ENCODE measurements at places on chromosomes 3 and 15.
A peak's percentile ranks its signal among the peaks of the same experiment; 100 is the strongest.

GRCh38 chr3:114863848-114864247 lies 283.2 kb downstream of the ZBTB20 start:
- DNase-seq = no peak

DNA sequence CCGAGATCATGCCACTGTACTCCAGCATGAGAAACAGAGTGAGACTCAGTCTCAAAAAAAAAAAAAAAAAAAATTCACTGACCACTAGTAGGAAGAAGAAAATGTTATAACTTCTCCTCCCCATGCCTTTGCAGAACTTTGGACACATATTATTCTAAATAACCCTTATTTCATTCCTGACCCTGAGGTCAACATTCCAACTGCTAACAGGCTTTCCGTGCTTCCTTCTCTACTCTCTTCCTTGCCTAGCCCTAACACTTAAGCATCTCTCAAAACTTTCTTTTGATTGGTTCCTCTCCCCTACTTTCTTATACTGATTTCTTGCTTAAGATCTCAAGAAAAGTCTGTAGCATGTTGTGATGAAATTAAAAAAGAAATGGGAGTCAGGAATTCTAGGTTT lies 146.8 kb downstream of the MEX3B start:
- DNase-seq = no peak

DNA sequence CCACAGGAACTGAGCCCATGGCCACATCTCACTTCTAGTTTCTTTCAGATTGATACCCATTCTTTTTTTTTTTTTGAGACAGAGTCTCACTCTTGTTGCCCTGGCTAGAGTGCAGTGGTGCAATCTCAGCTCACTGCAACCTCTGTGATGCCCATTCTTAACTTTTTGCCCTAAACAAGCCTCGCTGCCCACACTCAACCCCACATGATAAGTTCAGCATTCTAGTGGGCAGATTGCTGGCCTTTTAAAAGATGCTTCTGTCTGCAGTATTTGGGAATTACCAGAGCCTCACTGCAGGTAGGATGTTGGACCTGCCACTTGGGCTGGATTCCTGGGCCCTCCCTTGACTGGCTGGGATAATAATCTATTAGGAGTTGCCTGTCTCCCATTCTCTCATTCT lies 51.0 kb downstream of the TRANK1 start:
- DNase-seq = no peak

DNA sequence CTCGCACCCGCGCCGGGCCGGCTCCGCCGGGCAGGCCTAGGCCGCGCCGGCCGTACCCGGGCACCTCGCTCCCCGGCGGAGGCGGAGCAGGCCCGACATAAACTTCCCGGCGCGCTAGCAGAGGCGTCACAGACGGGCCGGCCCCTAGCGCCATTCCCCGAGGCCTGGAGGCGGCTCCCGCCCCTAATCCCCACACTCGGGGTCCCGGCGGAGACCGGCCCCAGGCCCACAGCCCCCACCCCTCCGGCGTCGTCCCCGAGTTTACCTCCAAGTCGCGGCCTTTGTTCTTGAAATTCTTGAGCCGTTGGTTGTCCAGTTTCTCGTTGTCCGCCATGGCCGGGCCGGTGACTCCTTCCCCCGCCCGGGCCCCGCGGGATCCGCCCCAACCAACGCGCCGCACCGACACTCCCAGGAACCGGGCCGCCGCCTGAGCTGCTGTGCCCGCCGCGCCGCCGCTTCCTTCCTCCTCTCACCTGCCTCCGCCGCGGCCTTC lies 376 bp downstream of the KPNA4 start:
- DNase-seq = no peak

DNA sequence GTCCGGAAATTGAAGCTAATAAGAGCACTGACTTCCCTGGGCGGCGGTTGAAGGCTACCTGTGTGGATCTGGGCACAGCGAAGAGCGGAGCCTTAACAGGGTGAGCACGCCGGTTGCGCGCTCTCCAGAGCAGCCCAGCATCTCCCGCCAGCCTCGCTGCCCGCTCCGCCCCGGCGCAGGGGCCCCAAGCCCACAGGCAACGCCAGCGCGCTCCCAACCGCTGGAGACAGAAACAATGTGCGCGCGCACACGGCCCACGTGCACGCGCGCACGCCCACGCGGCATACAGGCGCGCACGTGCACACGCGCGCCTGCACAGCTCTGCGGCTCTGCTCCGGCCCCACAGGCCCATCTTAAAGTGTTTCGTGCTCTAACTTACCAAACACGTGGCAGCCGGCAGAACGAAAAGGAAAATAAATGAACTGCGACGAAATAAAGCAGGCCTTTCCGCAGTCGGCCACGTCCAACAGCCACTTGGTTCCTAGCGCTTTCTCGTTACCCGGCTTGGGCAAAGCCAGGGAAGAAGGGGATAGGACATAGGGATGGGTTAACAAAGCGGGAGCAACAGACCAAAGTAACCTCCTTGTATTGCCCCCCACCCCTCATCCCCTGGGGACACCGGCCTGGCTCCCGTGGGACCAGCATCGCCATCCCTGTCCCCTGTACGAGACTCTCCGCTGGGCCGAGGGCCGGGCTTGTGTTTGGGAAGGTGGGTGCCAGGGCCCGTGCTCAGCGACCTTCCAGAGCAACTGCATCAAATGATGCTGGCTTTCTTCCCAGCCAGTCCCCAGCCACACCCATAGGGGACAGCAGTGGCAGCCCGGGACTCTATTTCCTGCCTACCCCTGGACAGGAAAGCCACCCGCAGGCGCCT lies 203.7 kb downstream of the ABHD5 start:
- peak; percentile 47 for DNase-seq

- no peak for DNase-seq
Observed at GRCh38 chr3:182046166-182046764, 334.5 kb downstream of the SOX2 start.

DNA sequence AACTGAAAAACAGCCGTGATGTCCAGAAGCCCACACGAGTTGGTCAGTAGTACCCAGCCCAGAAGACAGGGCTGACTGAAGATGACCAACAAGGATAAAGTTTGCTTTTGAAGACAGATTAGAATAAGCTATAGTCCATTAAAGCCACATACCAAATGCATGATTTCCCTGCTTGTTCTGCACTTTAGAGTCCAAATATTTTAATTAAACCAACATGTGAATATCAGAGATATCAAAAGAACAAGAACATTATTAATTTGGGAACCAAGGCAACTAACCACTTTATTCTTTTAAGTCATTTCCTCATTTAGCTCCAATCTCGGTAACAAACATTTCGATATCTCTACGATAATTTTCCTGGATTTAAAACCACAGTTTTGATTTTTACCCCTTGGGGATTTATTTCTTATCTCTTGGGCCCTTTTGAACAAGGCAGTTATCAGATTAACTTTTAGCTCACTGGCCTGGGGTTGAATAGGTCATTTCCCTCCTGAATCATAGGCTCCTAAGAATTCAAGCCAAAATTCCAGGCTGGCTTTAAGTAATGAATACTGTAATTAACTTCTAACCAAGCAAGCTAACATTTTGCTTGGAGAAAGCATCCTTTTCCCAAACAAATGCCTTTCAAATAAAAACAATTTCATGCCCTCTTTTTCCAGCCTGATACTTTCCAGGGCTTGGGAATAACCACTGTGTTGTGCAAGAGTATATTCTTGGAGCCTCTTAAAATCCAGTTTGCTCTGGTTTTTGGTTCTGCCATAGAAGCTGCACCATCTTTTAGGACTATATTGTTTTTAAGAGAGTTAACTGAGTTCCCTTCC lies 102.9 kb upstream of the NR2E3 start:
- DNase-seq = no peak

GRCh38 chr3:100407164-100407563 lies 5.8 kb downstream of the LNP1 start:
- DNase-seq = no peak

DNA sequence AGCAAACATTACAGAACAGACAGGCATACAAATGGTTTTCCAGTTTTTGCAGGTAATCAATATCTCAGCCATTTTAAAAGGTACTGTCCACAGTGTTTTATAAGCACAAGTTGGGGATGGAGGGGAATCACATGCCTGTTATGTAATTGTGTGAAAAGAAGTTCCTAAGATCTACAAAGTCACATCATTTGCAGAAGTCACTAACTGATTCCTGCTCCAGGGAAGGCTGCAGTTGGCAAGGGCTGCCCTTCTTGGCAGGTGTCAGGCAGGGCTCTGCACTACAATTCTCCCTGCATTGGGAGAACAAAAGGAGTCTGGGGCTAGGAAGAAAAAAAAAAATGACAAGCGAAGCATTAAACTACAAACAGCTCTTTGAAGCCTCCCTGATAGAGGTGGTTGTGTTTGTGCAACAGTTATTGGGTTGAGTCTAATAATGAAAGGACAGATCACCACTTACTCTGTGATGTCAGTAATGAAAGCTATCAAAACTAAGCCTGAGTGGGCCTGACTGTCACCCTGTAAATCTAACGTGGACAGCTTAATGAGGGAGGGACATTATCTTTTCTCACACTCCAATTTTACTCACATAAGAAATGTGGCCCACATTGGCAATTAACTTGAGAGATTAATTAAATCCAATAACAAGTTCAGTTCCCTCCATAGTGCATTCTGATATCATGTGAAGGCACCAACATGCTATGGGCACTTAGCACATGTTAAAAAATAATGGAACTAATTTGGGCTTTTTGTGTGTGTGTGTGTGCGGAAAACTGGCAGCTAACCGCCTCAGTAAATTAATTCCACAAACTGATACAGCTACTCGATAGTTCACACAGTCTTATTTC lies 242.9 kb downstream of the FHIT start:
- no peak for DNase-seq

- no peak for DNase-seq
Observed at GRCh38 chr15:28994142-28994830, 108.5 kb downstream of the APBA2 start.

- no peak for DNase-seq
Observed at GRCh38 chr15:39432026-39432425, 148.9 kb upstream of the THBS1 start.

DNA sequence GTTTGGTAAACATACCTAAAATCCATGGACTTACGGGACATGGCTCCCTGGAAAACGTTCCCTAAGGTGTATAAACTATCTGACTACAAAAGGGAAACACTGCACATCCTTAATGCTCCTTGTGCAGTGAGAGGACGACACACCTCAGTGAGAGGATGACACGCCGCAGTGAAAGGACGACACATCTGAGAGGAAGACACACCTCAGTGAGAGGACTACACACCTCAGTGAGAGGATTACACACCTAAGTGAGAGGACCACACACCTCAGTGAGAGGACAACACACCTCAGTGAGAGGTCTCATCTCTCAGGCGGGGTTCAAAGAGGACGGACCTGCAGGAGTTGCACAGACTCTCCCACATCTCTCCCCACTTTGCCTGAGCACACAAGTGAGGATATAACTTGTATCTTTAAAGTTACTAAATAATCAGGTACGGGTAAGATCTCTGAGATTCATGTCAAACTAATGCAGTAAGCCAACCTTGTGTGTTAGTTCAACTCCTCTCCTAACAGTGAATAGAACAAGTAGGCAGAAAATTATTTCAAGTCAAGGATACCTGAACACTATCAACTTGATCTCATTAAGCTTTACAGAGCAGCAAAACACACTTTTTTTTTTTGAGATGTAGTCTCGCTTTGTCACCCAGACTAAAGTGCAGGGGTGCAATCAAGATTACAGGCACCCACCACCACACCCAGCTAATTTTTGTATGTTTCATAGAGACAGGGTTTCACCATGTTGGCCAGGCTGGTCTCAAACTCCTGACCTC lies 32.1 kb downstream of the HERC2 start:
- DNase-seq = no peak

GRCh38 chr3:99817047-99817436 lies 620 bp upstream of the CMSS1 start:
- no peak for DNase-seq

DNA sequence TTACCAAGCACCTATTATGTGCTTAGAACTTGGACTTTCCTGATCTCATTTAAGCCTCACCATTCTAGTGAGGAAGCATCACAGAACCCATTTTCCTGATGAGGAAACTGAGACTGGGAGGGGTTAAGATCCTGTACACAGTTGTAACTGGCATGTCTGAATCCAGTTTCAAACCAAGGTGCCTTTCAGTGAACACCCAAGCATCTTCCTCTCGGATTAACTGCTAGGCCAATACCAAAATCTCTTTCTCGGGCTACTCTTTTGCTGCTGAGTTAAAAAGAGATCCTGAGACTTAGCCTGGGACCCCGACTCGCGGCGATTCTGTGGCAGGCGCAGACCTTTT lies 578 bp upstream of the CEMIP start:
- DNase-seq = no peak

DNA sequence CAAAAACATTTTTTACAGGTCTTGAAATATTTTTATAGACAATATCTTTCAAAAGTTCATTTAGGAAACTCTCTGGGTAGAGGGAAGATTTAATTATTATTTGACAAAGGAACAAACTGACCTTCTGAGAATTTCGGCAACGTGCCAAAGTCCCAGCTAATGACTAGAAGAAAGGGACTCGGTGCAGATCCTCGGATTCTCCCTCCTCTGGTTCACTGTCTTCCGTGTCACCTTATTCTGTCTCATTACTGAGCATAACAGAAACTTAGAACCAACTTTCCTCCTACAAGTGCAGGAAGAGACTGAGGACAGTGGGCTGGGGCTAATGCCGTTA lies 339.1 kb downstream of the MECOM start:
- no peak for DNase-seq

GRCh38 chr3:38297947-38298711 lies 16.0 kb downstream of the SLC22A14 start:
- no peak for DNase-seq

GRCh38 chr3:38139652-38140051 lies 1.2 kb downstream of the MYD88 start:
- DNase-seq = no peak

GRCh38 chr3:160851629-160852210 lies 95.7 kb downstream of the PPM1L start:
- DNase-seq = no peak

DNA sequence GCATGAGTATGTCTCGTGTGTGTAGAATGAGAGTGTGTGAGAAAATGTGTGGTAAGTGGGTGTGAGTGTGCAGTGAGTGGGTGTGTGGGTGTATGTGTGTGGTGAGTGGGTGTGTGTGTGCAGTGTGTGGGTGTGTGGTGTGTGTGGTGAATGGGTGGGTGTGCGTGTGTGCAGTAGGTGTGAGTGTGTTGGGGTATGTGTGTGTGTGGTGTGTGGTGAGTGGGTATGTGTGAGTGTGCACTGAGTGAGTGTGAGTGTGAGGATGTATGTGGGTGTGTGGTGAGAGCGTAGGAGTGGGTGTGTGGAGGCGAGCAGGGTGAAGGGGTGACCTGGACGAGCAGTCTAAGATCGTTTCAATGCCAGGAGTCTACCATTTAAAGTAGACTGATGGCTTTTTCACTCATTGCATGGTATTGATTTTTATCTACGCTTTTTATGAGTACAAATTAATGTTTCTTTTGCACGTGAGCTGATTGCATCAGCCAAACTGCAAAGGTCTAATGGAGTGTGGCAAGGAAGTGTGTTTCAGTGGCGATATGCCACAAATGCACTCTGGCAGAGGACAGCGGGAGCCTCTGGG lies 1.6 kb upstream of the CPN2 start:
- no peak for DNase-seq
